ENCODE measurements at places on chromosomes 1 and 21.

GRCh38 chr1:226731257-226731893 is 7.7 kb downstream of the ITPKB start:
- DNase-seq, result no peak

DNA sequence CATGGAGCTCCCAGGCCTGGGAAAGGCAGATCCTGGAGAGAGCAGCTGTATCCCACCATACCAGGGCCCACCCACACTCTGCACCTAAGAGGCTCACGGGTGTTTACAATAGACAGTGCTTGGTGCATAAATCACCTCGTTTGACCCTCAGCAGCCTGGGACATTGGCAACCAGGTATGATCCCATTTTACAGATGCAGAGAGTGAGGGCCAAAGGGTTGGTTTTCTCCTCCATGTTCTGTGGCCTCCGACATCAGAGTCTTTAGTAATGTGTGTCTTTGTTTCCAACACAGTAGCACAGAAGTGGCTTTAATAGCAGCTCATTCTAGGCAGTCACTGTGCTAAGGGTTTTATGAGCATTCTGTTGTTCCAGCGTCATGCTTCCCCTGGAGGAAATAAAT is 176.5 kb downstream of the KAZN start:
- DNase-seq, result no peak

DNA sequence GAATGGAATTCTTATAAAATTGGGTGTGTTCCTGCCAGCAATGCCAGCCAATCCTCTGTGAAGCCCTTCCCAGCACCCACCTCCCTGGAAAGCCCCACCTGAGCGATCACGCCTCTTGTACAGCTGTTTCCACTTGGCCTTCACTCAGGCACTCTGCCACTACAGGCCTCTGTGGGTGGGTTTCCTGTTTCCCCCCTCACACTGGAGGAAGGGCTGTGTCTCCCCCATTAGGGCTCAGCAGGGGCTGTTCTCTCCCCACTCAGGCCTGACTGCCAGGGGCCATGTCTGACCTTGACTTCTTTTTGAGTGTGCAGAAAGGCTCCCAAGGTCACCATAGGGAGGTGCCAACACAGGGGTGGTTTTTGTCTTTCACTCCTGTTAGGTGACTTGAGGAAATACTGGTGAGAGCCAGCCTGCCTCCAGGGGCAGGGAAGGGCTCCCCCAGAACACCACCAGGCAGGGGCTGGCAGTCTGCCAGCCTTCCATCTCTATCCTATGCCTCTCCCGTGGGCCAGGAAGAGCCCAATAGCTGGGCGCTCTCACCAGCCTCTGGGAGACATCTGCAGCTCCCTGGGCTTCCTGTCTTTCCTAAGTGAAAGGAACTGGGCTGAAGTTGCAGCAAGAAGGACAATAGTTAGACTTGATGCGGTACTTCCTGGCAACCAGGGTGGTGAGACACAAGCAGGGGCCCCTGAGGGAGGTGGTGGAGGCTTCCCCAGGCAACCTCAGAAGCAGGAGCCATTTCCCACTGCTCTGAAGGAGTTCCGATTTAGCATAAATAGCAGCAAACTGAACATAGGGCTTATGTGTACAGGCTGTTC is 49.1 kb downstream of the ELK4 start:
- no peak for DNase-seq

DNA sequence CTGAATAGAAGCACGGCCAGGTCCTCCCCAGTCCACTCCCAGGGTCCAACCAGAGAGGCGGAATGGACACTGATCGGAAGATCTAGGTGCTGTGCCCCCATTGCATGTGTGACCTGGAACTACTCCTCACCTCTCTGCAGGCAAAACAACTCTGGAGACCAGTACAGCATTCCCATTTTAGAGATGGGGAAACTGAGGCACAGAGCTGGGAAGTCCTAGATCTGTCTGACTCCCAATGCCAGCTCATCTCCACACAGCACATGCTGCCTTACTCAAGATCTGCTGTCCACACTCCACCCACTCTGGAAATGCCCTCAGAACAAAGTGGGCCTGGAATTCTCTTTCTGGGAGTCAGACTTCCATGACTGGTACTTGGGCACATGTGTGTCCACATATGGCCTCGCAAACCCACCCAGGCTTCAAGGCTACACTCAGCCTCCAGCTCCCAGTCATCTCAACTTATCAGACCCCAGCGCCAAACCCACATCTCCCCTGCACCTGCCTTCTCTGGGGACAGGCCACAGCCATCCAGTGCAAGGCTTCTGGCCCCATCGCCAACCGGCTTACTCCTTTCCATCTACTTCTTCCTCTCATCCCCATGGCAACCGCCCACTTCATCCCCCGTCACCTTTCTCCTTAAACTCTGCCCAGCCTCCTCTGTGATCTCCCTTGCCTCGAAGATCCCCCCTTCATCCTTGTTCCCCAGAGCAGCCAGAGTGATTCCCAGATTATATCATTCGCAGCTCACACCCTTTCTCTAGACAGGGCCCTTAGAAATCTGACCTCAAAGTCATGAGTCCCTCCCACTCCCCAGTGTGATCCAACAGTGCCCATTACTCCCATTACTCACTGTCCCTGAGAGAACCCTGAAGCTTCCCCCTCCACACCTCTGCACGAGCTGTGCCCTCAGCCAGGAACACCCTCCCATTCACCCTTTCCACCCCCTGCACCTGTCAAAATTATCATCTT is 2.7 kb downstream of the COL8A2 start:
- no peak for DNase-seq

- peak; percentile 10 for DNase-seq
These were observed at the start of gene HLCS for GRCh38 chr21:36966066-36966820. Gene HLCS (minus strand): TSS chr21:36966669. CDS start chr21:36966638, 31 bp downstream.

- DNase-seq, result no peak
These were observed 1.1 kb upstream of the RCAN3 start for GRCh38 chr1:24501371-24502064.

DNA sequence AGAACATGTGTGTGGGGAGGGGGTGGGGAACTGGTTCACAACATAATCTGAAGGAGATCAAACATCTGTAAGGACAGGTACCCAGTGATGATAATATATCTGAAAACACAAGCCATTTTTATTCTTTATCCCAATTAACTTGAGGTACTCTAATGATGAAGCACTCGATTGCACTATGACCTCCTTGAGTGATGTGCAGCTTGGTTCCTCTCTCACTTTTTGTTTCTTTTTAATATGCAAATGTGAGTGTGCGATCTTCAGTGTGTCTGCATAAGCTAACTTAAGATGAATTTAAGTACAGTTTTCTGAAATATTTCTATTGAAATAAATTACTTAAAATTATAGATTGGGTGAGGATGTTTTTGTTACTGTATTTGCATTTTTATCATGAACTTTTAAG is 50.6 kb upstream of the ANGPTL1 start:
- no peak for DNase-seq

- DNase-seq, result no peak
These were observed 7.1 kb downstream of the ZC3H12A start for GRCh38 chr1:37481289-37482003.

DNA sequence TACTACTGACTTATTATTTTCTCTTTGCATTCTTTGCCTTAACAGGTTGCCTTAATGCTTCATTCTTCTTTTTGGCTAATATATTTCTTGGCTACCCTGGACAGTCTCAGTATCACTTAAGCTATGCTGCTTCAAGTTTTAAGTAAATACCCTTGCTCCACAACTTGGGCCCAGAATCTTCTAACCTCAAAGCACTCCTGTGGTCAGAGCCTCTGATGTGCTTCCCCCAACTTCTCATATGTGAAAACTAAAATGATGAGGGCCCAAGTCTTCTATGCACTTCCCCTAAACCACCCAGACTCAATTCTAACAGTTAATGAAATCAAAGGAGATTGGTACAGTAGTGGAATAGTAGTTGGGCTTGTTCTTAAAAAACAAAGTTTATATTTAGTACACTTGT is 314.1 kb downstream of the PLPP3 start:
- DNase-seq, result no peak

- DNase-seq, result no peak
These were observed 15.5 kb upstream of the SNX27 start for GRCh38 chr1:151596166-151596953.

DNA sequence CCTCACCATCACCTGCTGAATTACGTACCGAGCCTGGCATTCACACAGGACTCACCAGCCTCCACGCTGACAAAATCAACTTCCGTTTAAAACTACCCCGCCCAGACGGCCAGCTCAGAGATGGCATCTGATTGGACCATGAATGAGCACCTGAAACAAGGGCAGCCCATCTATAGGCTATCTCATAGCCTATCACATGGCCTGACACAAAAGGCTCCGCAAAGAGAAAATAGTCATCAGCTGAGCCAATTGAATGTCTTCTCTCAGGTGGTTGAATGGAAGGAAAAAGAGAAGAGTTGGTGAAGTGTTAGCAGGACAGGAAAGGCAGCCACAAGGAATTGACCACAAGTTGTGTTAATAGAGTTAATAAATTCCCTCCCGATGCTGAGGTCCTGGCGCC is 50.6 kb upstream of the ZC3H12A start:
- no peak for DNase-seq

- DNase-seq, result no peak
These were observed 167.5 kb downstream of the TPR start for GRCh38 chr1:186207391-186208085.

- no peak for DNase-seq
These were observed 31.0 kb downstream of the KANK4 start for GRCh38 chr1:62288224-62288623.

GRCh38 chr1:2060535-2060934 is 10.3 kb downstream of the PRKCZ start:
- DNase-seq, result no peak

- no peak for DNase-seq
These were observed 147.9 kb upstream of the POU3F1 start for GRCh38 chr1:38194472-38194871.

GRCh38 chr1:174999936-175000696 is at the start of gene CACYBP:
Gene CACYBP (plus strand): TSS chr1:174999947. CDS start chr1:175000181, 234 bp downstream.
- no peak for DNase-seq

DNA sequence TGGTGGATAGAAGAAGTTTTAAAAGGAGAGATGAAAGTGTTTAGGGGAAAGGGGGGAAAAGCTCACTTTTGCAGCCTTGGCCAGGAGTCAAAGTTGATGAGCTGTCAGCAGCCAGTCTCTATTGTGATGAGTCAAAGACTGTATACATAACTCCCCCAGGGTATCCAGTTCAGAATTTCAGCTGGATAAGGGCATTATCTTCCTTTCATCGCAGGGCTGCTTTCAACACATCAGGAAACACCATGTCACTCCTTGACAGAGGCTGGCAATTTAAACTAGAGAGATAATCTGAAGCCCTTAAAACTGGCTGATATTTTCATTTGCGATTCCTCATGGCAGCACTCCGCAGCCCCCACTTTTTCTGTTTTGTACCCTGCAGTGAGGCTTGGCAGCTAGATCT is 328.5 kb downstream of the TBX15 start:
- DNase-seq, result no peak

DNA sequence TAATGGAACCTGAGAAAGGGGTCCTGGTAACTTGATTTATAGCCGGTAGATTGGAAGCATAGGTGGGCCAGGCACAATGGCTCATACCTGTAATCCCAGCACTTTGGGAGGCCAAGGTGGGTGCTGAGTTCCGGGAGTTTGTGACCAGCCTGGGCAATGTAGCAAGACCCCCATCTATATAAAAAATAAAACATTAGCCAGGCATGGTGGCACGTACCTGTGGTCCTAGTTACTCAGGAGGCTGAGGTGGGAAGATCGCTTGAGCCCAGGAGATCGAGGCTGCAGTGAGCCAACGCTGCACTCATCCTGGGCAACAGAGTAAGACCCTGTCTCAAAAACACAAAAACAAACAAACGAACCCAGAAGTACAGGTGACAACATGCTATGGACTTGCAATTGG is 76.5 kb downstream of the ZNF281 start:
- DNase-seq, result no peak

- DNase-seq, result no peak
These were observed 38.0 kb downstream of the WDR4 start for GRCh38 chr21:42841156-42841915.

All from NCI-H2081 treated with DMSO at 0.1 percent for 48 hours (cell line).